Fibroblast of lung (primary cell): ENCODE measurements at places on chromosomes 6 and 20. TPM values are rescaled to one million over a fixed set of nuclear protein-coding genes. Genes with fewer than 3 reads are reported as not detected.

The GRM1 gene
- under 0.01 and 0.17 TPM in 2 replicates for total RNA-seq

The THBD gene
- total RNA-seq, result 1.5 and 8.4 TPM in 2 replicates

The FILIP1 gene
- 0.33 and 0.77 TPM in 2 replicates for total RNA-seq

The SLC17A2 gene
- under 0.01 TPM in 1 of 2 replicates, not detected in the other for total RNA-seq

The ZNF831 gene
- not detected in 2 replicates for total RNA-seq
